Ovary (tissue), 10 donors: ENCODE measurements at places on chromosomes 13 and 19. TPM values are rescaled to one million over a fixed set of nuclear protein-coding genes. Genes with fewer than 3 reads are reported as not detected.

ZNF577 gene
- total RNA-seq, result 27.7 TPM

GRCh38 chr13:21853779-21854178 is 182.9 kb downstream of the FGF9 start:
- H3K27me3 ChIP-seq, result no peaks in the 10 kb centered on the region
- H3K36me3 ChIP-seq, result no peaks in the 10 kb centered on the region
- DNase-seq, result no peak

IL17D gene
- 2.5 TPM for total RNA-seq

DNA sequence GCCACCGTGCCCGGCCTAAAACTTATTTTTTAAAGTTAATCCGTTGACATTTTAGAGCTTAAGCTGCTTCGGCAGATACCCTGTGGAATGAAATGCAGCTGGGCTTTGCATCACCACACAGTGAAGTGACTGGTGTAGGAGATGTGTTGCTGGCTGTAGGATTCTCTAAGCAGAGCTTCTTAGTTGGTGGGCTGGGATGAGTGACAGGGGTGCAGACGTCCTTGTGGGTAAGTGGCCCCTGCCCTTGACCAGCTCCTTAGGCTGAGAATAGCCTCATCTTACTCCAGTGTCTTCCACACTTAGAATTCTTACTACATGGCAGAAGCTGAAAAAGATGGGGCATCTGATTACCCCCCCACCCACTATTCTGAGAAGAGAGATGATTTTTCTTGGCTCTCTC is 11.6 kb downstream of the GATAD2A start:
- H3K4me1 ChIP-seq, result peaks cover 10% of the 10 kb centered on the region
- H3K36me3 ChIP-seq, result no peaks in the 10 kb centered on the region
- no peak for DNase-seq
- H3K27me3 ChIP-seq, result no peaks in the 10 kb centered on the region

UNC13A gene
- 0.32 TPM for total RNA-seq

DNA sequence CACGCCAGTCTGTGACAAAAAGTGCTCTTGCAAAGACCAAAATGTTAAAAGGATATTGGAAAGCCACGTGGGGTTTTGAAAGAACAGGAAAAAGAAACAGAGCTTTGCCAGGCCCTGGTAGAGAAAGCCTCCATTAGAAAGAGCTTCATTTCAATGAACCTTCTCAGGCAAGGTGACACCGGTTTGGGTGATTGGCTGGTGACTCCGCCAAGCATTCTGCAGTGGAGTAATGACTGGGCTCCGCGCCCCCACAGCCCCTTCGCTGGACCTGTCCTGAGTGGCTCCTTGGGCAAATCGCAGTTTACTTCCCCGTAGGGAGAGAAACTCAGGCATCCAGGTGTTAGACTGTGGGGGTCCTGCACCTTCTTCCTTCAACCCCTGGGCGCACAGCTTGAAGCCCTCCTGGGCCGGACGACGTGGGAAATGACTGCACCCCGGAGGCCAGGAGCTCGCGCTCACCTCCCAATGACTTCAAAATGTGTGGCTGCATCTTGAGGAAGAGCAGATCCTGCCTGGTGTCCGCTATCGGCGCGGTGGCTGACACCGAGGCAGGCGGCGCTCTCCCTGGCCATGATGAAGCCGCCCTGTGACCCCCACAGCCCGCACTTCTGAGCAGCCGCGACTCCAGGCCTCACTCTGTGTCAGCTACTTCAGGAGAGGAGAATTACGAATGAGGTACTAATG is 444.6 kb upstream of the SGCG start:
- H3K36me3 ChIP-seq, result no peaks in the 10 kb centered on the region
- H3K27ac ChIP-seq, result no peak overlapping the region
- H3K4me3 ChIP-seq, result no peak overlapping the region
- H3K4me1 ChIP-seq, result no peaks in the 10 kb centered on the region
- DNase-seq, result no peak

PDX1 gene
- not detected for total RNA-seq

- H3K4me1 ChIP-seq, result peaks cover 4% of the 10 kb centered on the region
- no peak overlapping the region for H3K4me3 ChIP-seq
- H3K27me3 ChIP-seq, result no peaks in the 10 kb centered on the region
- no peak for DNase-seq
- H3K36me3 ChIP-seq, result no peaks in the 10 kb centered on the region
- no peak overlapping the region for H3K27ac ChIP-seq
These were observed 19.4 kb upstream of the ADGRE5 start for GRCh38 chr19:14361824-14362223.

RXFP2 gene
- not detected for total RNA-seq

DNA sequence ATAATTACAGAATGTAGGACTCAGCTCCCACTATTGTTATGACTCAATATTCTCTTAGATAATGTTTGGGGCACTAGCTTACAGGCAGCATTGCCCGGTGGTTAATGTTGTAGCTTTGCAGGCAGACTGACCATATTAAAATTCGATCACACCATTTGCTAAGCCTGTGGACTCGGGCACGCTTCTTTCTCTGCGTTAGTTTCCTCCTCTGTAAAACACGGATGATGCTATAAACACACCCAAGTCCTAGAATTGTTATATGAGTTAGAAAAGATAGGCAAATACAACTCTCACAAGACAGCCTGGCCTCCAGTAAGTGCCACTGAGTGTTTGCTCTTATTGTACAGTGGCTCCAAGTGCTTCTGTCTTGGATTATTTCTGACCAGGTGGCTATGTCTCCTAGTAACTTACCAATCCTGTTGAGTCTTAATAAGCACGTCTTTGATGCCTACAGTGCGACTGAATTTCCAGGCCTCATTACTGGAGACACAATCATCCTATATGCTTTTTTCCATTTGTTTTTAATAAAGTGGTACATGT is 50.0 kb upstream of the ALOX5AP start:
- no peak for DNase-seq
- no peaks in the 10 kb centered on the region for H3K36me3 ChIP-seq
- no peak overlapping the region for H3K27ac ChIP-seq
- no peaks in the 10 kb centered on the region for H3K27me3 ChIP-seq
- no peak overlapping the region for H3K4me3 ChIP-seq
- no peaks in the 10 kb centered on the region for H3K4me1 ChIP-seq

CYP2F1 gene
- total RNA-seq, result not detected

- peaks cover 5% of the 10 kb centered on the region for H3K4me1 ChIP-seq
- H3K36me3 ChIP-seq, result no peaks in the 10 kb centered on the region
- H3K4me3 ChIP-seq, result no peak overlapping the region
- no peak overlapping the region for H3K27ac ChIP-seq
- H3K27me3 ChIP-seq, result no peaks in the 10 kb centered on the region
- no peak for DNase-seq
These were observed 121.5 kb upstream of the RNF113B start for GRCh38 chr13:98298599-98298998.

SYT5 gene
- total RNA-seq, result not detected

- H3K4me1 ChIP-seq, result no peaks in the 10 kb centered on the region
- no peak overlapping the region for H3K4me3 ChIP-seq
- H3K27ac ChIP-seq, result no peak overlapping the region
- no peaks in the 10 kb centered on the region for H3K36me3 ChIP-seq
These were observed 82.9 kb downstream of the DIAPH3 start for GRCh38 chr13:60080850-60081249.

GRCh38 chr19:5542665-5543064 is 25.1 kb downstream of the TINCR start:
- H3K27ac ChIP-seq, result no peak overlapping the region
- DNase-seq, result no peak
- H3K36me3 ChIP-seq, result no peaks in the 10 kb centered on the region
- H3K4me1 ChIP-seq, result no peaks in the 10 kb centered on the region

GRCh38 chr19:2167896-2168618 is 4.3 kb downstream of the DOT1L start:
- H3K4me1 ChIP-seq, result peaks cover 35% of the 10 kb centered on the region
- no peaks in the 10 kb centered on the region for H3K27me3 ChIP-seq
- peak overlapping the region; percentile 9 for H3K27ac ChIP-seq
- H3K4me3 ChIP-seq, result no peak overlapping the region

- peak overlapping the region; percentile 100 for H3K4me3 ChIP-seq
- peaks cover 3% of the 10 kb centered on the region for H3K4me1 ChIP-seq
- H3K27ac ChIP-seq, result peak overlapping the region; percentile 100
- no peaks in the 10 kb centered on the region for H3K27me3 ChIP-seq
- no peaks in the 10 kb centered on the region for H3K36me3 ChIP-seq
- DNase-seq, result no peak
These were observed 1.1 kb downstream of the TPT1 start for GRCh38 chr13:45339867-45340266.

GRCh38 chr19:1488282-1488601 is 1.9 kb downstream of the PCSK4 start:
- H3K36me3 ChIP-seq, result no peaks in the 10 kb centered on the region
- H3K4me1 ChIP-seq, result peaks cover 19% of the 10 kb centered on the region
- DNase-seq, result no peak
- no peak overlapping the region for H3K4me3 ChIP-seq

CEACAM8 gene
- total RNA-seq, result not detected

DNA sequence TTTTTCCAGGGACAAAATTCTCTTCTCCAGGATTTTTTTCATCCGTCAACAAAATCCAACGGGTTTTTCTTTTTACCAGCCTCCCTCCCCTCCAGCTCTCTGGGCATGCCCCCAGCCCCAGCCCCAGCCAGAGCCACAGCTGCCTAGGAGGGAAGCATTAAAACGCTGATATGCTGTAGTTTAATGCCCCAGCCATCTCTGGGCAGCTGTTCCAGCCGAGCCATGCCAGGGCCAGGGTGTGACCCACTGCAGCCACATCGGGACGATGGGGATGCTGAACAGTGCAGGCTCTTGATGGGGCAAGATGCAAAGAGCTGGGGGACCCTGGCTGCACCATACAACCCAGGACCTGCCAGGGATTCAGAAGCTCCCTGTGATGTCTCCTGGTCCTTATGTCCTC is 32.1 kb downstream of the TSHZ3 start:
- H3K4me1 ChIP-seq, result peaks cover 8% of the 10 kb centered on the region
- no peak for DNase-seq
- no peaks in the 10 kb centered on the region for H3K27me3 ChIP-seq
- peak overlapping the region; percentile 19 for H3K4me3 ChIP-seq
- no peaks in the 10 kb centered on the region for H3K36me3 ChIP-seq
- no peak overlapping the region for H3K27ac ChIP-seq

CDX2 gene
- total RNA-seq, result not detected

GRCh38 chr13:43133792-43134191 is 110.4 kb downstream of the DNAJC15 start:
- H3K36me3 ChIP-seq, result no peaks in the 10 kb centered on the region
- H3K4me3 ChIP-seq, result no peak overlapping the region
- DNase-seq, result no peak
- peaks cover 2% of the 10 kb centered on the region for H3K4me1 ChIP-seq

DNM2 gene
- 51.1 TPM for total RNA-seq

DNA sequence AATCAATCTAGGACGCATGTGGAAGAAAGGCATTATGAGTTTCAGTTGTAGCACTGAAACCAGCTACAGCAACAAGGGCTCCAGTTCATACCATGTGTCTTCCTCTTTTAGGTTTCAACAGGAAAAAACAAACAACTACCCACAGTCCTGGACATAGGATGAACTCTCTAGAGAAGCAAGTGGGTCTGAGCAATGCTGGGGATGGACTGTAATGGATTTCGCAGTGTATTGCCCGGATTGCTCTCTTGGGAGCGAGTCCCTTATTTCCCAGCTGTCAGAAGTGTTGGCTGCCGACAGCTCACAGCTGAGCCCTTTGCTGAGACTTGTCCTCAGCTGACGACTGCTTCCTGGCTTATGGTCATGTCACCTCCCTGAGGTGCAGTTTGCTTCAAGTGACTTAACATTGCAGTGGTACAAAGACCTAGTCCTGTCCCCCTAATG is 12.1 kb upstream of the MYCBP2 start:
- no peaks in the 10 kb centered on the region for H3K27me3 ChIP-seq
- H3K27ac ChIP-seq, result no peak overlapping the region
- no peak overlapping the region for H3K4me3 ChIP-seq
- no peaks in the 10 kb centered on the region for H3K36me3 ChIP-seq
- no peaks in the 10 kb centered on the region for H3K4me1 ChIP-seq

- H3K4me3 ChIP-seq, result no peak overlapping the region
- no peak for DNase-seq
- no peak overlapping the region for H3K27ac ChIP-seq
- no peaks in the 10 kb centered on the region for H3K4me1 ChIP-seq
- H3K27me3 ChIP-seq, result no peaks in the 10 kb centered on the region
These were observed 1082.9 kb downstream of the UQCRFS1 start for GRCh38 chr19:28130066-28130511.

GRCh38 chr13:108214441-108215271 is 680 bp downstream of the LIG4 start:
- no peaks in the 10 kb centered on the region for H3K36me3 ChIP-seq
- H3K4me1 ChIP-seq, result peaks cover 8% of the 10 kb centered on the region
- H3K27ac ChIP-seq, result no peak overlapping the region
- peak; percentile 44 for DNase-seq

DNA sequence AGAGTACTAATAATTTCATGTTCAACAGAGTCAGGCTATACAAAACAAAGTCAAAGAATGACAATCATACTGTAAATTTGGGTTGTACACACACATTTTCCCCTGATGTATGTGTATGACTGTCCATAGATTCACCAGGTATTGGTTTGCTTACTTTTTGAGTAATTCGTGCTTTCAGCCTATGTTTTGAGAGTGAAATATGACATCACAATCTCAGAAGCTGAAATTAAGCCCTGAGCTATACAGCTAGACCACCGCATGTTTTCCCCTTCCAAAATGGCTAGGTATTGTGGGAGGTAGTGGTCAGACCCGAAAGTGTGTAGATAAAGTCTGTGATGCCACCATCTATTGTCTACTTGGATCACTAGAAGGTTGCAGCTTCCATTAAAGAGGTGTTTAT is 102.8 kb downstream of the KATNAL1 start:
- no peak overlapping the region for H3K27ac ChIP-seq
- DNase-seq, result no peak
- H3K4me3 ChIP-seq, result no peak overlapping the region
- H3K36me3 ChIP-seq, result no peaks in the 10 kb centered on the region

ATP4A gene
- total RNA-seq, result not detected

SLITRK5 gene
- total RNA-seq, result 0.69 TPM

DNA sequence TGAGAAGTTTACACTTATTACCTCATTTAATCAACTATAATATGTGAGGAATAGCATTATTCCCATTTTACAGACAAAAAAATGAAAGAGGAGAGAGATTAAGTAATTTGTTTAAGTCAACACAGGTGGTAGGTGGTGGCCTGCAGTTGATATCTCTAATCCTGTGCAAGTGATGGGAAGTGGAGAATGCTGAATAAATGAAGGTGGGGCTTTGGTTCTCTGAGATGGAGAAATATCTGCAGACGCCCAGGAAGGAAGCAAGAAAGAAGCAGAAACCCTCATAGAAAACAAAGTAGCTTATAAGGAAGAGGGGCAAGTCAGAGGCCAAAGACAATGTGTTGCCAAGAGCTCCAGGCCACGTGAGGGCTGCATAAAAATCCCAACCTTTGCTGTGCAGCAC is 274.3 kb downstream of the NHLRC3 start:
- H3K27me3 ChIP-seq, result no peaks in the 10 kb centered on the region
- no peak overlapping the region for H3K27ac ChIP-seq
- H3K4me1 ChIP-seq, result no peaks in the 10 kb centered on the region
- H3K4me3 ChIP-seq, result no peak overlapping the region
- no peak for DNase-seq

- no peak overlapping the region for H3K27ac ChIP-seq
- peaks cover 11% of the 10 kb centered on the region for H3K4me1 ChIP-seq
- peak; percentile 63 for DNase-seq
- H3K27me3 ChIP-seq, result no peaks in the 10 kb centered on the region
These were observed 10.1 kb upstream of the CD22 start for GRCh38 chr19:35318679-35319448.

- no peaks in the 10 kb centered on the region for H3K27me3 ChIP-seq
- H3K4me1 ChIP-seq, result peaks cover 46% of the 10 kb centered on the region
- no peaks in the 10 kb centered on the region for H3K36me3 ChIP-seq
- DNase-seq, result no peak
- H3K27ac ChIP-seq, result no peak overlapping the region
- H3K4me3 ChIP-seq, result no peak overlapping the region
These were observed 9.0 kb downstream of the NFIX start for GRCh38 chr19:13004273-13004672.
